ENCODE measurements at places on chromosomes 3 and 15.

GRCh38 chr3:99899603-99900002 is 81.9 kb downstream of the CMSS1 start:
- DNase-seq: no peak

GRCh38 chr3:25088284-25088683 is 339.8 kb upstream of the RARB start:
- no peak for DNase-seq

GRCh38 chr3:66092175-66092995 is 53.7 kb upstream of the MAGI1 start:
- DNase-seq: no peak

- no peak for DNase-seq
Measured at GRCh38 chr15:98949624-98950023, 58.0 kb downstream of the PGPEP1L start.

- DNase-seq: no peak
Measured at GRCh38 chr3:184679056-184679816, 32.6 kb downstream of the MAGEF1 start.

- DNase-seq: no peak
Measured at GRCh38 chr3:179942553-179943075, 94.1 kb downstream of the PEX5L start.

GRCh38 chr3:188937389-188937788 is 234.4 kb upstream of the TPRG1 start:
- DNase-seq: no peak

DNA sequence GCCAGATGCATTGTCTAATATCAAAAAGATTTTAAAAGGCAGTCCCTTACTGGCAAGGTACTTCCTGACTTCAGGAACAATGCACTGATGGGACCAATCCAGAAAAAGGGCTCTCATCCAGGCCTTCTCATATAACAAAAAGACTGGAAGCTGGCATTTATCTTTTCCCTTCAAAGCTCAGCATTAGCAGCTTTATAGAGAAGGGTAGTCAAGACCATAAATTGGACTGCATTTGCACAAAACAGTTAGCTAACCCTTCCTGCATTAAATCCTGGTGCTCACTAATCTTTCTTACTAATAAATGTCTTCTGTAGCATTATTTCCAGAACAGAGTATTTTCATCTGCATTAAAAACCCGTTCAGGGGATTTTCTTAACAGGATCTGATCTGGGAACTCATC is 46.0 kb upstream of the NEK10 start:
- DNase-seq: no peak

- no peak for DNase-seq
Measured at GRCh38 chr3:852033-852432, 240.8 kb upstream of the CNTN6 start.

DNA sequence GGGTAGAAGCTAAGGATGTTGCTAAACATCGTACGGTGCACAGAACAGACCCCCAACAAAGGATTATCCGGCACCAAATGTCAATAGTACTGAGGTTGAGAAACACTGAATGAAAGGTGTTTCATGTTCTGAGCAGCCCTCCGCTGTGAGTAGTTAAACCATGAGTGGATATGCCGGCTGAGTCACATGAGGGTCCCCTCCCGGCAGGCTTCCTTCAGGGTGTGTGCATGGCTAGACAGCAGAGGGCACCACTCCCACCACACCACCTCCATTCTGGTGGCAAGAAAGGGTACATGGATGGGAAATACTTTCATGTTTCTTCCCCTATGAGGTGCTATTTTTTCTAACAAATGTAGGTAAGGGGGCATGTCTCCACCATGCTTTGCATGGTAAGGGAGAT is 128.3 kb upstream of the SEMA6D start:
- DNase-seq: no peak

- no peak for DNase-seq
Measured at GRCh38 chr3:153282355-153282754, 120.3 kb downstream of the RAP2B start.

- no peak for DNase-seq
Measured at GRCh38 chr3:181565416-181565815, 146.3 kb upstream of the SOX2 start.

DNA sequence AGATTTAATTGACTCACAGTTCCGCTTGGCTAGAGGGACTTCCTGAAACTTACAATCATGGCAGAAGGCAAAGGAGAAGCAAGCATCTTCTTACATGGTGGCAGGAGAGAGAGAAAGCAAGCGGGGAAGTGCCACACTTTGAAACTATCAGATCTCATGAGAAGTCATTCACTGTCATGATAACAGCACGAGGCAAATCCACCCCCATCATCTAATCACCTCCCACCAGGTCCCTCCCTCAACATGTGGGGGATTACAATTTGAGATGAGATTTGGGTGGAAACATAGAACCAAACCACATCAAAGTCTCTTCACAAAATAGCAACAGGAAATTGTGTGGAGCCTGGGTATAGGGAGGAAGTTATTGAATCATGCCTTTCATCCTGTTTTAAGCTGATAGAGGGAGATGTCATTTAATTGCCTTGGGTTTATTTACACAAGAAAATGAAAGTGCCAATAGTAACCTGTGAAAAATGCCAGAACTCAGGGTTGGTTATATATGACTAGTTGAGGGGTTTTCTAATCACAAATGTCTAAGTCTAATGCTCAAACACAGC is 624.8 kb upstream of the LMCD1 start:
- no peak for DNase-seq

GRCh38 chr15:83268147-83268546 is 16.3 kb downstream of the BNC1 start:
- DNase-seq: no peak

DNA sequence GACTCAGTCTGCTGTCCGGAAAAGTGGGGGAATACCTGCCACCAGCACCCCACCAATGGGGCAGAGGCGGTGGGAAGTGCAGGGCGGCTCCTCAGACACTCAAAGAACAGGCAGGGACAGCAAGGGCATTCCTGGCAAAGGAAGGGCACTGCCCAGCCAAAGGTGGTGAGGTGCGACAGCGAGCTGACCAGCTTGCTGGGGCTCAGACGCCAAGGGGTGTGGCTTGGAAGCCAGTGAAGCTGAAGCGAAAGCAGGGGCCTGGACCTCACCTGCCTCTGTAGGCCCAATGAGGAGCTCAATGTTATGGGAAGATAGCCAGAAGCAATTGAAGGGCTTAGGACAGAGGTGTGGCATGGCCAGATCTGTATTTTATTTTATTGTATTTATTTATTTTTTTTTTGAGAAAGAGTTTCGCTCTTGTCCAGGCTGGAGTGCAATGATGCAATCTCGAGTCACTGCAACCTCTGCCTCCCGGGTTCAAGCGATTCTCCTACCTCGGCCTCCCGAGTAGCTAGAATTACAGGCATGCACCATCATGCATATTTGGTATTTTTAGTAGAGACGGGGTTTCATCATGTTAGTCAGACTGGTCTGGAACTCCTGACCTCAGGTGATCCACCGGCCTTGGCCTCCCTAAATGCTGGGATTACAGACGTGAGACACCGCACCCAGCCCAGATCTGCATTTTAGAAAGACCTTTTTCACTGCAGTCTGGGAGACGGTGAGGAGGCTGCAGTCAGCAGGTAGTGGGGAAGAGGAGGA is 4.4 kb upstream of the LMAN1L start:
- no peak for DNase-seq

DNA sequence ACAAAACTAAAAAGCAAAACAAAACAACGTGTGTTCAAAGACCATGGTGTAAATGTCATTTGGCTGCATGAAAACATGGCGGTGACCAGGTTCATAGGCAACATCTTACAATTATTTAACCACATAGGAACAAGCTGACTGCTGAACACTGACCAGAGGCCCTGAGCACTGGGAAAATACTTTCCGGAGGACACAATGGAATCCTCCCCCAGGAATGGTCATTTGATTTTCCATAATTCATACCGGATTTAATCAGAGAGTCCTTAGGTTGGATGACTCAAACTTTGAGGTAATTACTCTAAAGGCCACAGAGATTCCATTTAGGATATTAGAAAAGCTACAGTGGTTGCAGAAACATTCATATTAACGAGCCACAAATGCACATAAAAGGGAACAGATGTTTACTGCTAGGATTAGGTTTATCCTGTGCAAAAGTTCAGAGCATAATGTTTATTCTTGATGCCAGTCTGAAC is 254.7 kb downstream of the NR1D2 start:
- DNase-seq: no peak

DNA sequence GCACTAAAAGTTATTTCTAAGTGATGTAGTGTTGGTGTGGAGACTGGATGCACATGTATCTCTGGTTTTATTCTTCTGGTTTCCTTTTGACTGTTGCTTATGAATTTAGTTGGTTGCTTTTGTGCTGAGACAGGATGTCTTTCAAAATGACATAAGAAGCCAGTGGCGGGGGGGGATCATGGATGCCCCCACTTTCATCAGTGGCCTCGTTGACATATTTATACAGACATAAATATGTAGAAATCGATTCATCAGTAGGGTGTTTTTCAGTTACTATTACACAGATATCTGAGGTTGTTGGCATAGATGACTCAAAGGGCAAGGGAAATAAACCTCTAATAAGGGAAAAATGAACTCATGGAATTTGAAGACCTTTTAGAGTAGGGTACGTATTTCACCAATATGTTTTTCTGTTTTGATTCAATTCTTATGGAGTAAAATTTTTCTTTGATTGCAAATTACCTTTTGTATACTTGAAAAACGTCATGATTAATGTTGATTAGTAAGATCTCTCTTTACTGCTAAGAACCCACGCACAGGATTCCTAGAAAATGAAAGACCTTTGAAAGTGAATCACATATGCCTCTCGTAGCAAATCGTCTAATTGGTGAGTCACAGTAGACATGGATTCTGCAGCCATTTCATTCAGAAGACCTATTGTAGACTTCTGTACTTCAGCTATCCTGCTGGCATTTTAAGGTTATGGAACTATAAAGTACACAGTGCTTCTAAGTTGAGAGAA is 97.4 kb upstream of the RBMS3 start:
- no peak for DNase-seq

- DNase-seq: no peak
Measured at GRCh38 chr3:182028081-182028480, 316.4 kb downstream of the SOX2 start.

DNA sequence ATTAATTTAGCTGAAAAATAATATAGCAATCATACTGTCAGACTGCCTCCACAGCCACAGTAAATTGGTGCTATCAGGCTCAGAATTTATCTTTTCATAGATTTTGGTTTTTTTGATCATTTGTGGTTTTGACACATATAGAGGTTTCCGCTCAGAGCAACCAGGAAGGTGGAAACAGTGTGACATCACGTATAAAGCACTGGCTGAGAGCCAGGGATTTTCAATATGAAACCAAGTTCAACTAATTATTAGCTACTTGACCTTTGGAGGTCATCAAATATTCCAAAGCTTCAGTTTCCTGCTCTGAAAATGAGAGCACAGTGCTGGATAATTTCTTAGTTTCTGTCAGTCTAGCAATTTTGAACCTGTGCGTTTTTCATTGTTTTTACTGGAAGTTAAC is 433.8 kb upstream of the SUCLG2 start:
- no peak for DNase-seq

GRCh38 chr3:127800508-127800907 is 21.8 kb downstream of the MGLL start:
- DNase-seq: peak; percentile 87

DNA sequence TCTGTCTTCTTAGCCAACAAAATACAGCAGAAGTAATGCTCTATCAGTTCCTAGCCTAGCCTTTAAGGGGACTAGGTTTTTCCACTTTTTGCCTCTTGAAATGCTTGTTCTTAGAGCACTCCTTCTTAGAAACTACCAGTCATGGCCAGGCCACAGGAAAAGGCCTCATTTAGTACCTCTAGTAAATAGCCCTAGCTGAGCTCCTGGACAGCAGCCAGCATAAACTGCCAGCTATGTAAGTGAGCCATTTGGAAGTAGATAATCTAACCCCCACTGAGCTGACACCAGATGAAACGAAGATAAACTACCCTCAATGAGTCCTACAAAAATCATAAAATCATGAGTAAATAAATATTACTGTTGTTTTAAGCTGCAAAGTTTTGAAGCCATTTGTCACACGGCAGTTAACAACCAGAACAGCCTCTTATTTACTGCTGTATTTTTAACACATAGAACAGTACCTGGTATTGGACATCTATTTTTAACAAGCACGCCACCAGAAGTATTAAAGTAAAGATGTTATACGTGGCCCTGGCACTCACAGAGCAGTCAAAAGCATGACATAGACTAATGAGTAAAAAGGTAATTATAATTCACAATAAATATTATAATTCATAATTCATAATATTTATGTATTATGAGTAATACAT is 12.0 kb downstream of the TBC1D5 start:
- DNase-seq: peak; percentile 48

- DNase-seq: no peak
Measured at GRCh38 chr3:190673148-190673547, 159.3 kb downstream of the IL1RAP start.

GRCh38 chr15:82018201-82018600 is 27.6 kb downstream of the MEX3B start:
- peak; percentile 97 for DNase-seq

GRCh38 chr3:188507244-188507720 is 353.3 kb downstream of the LPP start:
- peak; percentile 25 for DNase-seq

DNA sequence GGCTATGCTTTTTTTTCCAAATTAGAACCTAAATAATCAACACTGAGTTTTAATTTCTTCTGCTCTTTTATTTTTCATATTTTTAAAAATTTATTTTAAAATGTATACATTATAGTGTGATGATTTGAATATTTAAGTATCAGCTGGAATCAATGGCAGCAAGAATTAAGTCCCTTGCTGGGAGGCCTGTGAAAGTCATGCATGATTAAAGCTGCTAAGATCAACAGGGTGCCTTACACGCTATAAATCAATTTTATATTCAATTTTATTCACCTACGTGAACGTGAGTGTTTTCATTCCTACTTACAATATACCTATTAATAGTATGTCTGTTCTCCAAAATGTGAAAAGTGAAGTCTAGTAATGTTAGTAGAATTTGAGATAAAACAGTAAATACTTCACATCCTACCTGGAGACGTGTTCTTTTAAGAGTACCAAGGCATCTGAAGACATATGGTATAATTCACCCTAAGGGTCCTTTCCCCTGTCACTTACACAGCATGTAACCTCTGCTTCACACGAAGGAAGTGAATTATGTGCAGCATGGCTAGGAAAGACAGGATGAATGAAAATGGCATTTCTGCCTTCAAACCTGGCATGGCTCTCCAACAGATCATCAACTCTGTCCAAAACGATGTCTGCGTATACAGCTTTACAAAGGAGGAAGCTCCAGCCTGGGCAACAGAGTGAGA is 640.4 kb upstream of the ROBO1 start:
- no peak for DNase-seq

DNA sequence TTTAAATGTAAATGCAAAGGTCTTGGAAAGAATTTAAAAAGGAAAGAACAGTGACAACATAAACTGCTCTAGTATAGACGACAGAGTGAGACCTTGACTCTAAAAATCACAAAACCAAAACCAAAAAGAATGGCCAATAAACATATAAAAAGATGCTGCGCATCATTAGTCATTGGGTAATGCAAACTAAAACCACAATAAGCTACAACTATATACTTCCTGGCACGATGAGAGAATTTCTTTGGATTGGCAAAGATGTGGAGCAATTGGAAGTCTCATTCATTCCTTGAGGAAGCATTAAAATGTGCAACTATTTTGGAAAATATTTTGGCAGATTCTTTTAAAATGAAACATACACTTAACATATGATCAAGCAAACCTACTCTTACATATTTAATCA is 98.7 kb upstream of the ZPLD1 start:
- DNase-seq: no peak
